ENCODE measurements at places on chromosomes 1 and 21.

GRCh38 chr1:12692967-12693782 lies 22.7 kb upstream of the AADACL3 start:
- DNase-seq: no peak

DNA sequence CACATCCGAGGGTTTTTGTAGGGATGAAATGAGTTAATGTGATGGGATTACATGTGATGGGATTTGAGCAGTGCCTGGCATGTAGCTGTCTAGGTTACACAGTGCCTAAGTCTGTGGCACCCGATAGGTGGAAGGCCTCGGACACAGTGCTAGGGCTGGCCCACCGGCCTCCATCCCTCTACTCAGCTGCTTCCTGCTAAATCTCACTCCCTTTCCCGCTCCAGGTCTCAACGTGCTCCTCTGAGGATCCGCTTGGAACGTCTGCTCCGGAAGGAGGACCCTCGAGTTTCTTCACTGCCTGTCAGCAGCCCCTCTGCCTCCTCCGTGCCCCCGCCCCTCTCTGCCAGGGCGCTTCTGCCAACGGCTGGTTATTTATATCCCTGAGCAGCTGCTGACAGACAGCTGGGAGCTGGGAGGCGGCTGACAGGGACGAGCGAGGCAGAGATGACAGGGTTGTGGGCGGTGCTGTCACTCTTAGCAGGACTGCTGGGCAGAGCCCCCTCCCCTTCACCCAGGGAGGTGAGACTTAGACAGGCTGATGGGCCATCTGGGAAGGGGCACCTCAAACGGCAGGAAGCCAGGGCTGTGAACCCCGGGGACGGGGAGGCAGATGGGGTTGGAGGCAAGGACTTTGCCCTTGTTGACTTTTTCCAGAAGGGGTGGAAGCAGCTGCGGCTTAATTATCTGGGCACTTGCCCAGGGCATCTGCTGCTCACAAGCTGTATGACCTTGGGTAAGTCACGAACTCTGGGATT lies 26.6 kb upstream of the LRRN2 start:
- DNase-seq: no peak

- no peak for DNase-seq
Measured at GRCh38 chr21:35768187-35768586, 292.1 kb downstream of the SETD4 start.

DNA sequence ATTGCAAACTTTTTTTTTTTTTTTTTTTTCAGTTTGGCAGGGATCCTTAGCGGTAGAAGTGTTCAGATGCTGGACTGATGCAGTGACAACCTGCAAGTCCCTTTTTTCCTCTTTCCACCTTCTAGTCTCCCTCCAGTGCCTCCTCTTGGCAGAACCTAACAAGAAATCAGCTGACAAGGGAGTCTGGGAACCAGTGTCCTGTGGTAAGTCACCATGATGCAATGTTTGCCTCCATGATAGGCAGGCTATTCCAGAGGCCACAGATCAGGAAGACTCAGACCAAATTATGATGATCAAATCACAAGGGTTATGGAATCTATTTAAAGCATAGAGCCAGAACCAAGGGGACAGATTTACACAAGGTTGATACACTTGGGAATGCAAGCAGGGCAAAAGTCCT lies 3.0 kb upstream of the CD34 start:
- DNase-seq: no peak

DNA sequence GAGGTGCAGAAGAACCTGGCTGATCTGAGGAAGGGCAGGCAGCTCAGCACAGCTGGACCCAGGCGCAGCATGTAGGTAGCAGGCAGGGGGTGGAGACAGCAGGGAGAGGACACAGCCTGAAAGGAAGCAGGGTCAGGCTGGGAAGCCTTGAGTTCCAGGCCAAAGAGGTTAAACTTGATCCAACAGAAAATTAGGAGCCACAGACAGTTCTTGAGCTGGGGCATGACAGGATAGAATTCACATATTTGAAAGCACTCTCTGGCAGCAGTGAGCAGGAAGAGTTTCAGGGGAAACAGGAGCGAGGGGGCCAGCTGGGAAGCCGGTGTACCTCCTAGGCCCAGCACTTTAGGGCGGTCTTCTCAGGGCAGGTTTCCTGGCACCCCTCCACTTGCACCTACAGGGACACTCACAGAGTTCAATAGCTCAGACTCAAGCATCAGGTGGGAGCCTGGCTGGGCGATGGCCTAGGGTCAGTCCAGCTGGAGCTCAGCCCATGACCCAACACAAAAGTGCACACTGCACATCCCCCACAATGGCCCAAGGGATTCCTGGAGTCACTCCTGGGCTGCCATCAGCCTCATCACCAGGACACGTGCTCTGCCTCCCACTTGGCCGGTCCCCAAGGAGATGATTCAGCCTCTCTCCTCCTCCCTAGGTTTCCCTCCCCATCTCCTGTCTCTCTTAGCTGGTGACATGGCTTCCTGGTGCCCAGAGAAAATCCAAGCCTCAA lies 22.7 kb downstream of the MATN1 start:
- no peak for DNase-seq

DNA sequence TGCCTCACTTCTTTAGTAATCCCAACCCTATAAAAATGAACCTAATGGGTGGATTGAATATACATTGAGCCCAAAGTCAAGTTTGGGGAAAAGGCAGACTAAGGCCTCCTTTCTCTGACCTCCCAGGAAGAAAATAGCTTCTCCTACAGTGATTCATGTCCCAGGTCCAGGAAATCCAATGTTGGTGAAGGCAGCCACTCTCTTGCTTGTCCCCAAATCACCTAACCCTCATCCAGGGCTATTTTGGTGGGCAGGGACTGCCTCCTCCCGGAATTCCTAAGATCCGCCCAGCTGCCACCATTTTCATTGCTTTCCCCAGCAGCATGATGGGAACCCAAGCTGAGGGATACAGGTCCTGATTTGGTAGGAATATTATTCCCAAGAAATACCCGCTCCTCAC lies 8.4 kb downstream of the MYOG start:
- no peak for DNase-seq

- no peak for DNase-seq
Measured at GRCh38 chr1:228379666-228380065, 27.0 kb downstream of the TRIM11 start.

DNA sequence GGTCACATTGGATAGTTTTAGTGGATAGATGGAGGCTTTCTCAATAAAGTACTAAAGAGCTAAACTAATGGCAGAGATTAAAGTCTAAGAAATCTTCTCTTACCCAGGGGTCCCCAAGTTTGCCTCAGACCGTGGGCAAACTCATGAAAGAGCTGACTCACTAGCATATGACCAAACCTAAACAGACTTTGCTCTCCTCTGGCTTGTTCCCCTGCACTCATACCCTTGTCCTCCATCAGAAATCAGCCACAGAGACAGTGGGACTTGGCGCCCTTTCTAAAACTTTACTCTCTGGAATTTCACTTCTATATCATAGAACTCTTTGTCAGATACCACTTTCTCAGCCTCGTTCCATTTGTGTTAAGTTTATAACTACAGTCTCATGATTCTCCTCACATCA lies 17.0 kb upstream of the HSD3B2 start:
- no peak for DNase-seq

DNA sequence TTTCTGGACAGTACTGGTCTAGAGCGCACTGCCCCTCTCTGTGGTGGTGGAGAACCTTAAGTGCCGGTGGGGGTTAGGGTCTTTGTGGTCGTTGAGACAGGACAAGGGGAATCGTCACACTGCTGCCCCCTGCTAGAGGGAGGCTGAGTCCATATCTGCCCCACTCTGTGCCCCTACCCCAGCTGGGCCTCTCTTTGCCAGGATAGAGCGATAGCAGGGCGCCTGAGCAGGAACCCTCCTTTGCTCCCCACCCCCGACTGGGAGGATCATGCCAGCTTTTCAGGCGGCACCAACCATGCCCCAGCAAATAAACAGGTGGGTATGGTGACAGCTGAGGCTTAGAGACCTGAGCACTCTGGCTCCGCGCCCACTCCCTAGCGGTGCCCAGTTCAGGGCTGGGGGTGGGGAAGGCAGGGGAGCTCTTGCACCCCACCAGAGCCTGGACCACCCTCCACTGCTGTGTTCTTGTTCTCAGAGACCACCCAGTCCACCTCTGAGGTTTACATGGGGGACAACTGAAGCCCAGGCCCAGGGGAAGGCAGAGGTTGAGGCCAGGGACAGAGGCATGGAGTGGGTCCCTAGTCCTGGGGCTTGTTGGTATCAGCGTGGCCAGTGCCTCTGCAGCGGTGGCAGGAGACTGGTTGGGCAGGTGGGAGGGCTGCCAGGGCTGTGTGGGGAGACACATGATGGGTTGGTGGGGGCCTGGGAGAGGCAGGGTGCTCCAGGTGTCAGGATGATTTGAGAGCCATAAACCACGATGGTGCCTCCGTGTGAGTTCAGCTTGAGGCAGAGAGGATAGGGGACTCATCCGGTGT lies 1.6 kb downstream of the PADI2 start:
- no peak for DNase-seq

DNA sequence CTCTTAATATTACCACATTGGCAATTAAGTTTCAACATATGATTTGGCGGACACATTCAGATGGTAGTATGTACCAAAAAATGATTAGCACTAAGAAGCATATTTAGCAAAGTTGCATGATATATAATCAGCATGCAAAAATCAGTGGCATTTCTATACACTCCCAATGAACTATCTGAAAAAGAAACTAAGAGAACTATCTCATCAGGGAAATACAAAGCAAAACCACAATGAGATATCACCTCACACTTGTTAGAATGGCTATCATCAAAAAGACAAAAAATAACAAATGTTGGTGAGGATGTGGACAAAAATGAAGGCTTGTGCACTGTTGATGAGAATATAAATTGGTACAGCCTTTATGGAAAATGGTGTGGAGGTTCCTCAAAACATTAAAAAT lies 31.4 kb upstream of the DENND1B start:
- DNase-seq: no peak

DNA sequence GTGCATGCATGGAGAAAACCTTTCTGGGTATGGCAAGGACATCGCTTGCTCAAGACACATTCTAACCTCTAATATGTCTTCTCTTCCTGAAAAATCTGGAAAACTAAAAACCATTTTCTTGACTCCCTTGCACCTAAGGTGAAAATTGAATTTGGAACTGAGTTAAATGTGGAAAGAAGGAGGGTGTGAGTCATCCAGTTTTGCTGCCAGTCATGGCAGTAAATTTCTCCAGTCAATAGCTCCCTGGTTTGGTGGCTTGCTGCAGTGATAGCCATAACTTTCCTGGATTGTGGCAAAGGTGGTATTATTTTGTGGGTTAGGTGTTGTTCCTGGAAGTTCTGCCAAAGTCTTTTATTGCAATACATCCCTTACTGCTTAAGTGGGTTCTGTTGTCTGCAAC lies 2.5 kb downstream of the ZCCHC17 start:
- no peak for DNase-seq

DNA sequence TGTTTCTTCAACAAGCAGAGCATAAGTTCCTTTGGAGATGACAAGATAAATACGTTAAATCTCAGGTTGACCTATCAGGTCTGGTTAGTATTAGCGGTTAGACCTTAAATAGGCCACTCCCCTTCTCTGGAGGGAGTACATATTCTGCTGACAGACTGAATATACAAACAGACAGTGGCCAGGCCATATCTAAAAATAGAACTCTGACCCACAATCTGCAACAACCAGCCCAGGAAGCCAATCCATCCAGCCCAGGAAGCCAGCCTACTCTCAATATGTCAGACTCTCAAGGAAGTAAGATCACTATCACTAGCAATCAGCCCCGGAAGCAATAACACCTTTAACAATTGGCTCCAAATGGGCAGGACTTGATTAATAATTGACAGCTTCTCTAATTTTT lies 6.7 kb downstream of the IL20 start:
- DNase-seq: no peak

- DNase-seq: no peak
Measured at GRCh38 chr1:223738465-223739365, 26.4 kb downstream of the CAPN2 start.

DNA sequence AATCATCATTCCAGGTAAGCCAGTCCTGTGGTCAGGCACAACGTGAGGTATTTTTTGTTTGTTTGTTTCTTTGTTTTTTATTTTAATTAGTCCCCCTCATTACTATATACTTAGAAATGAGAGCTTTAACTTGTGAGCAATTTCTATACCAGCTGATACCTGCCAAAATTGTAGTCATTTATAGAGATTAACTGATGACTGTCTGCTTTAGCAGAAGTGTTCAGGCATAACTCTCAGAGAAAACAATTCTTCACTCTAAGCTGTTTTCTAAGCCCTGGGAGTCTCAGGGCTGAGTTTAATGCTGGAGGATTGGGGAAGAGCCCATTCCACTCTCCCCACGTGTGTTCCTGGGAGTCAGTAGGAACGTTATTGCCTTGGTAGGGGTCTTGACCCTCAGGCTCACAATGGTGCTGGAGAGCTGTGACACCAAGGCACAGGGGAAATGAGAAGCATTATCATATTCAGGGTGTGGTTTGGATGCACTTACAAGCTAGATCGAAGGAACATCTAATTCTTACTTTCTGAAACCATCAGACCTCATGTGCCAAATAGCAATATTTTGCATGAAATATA lies 168.2 kb downstream of the CLIC6 start:
- DNase-seq: no peak

DNA sequence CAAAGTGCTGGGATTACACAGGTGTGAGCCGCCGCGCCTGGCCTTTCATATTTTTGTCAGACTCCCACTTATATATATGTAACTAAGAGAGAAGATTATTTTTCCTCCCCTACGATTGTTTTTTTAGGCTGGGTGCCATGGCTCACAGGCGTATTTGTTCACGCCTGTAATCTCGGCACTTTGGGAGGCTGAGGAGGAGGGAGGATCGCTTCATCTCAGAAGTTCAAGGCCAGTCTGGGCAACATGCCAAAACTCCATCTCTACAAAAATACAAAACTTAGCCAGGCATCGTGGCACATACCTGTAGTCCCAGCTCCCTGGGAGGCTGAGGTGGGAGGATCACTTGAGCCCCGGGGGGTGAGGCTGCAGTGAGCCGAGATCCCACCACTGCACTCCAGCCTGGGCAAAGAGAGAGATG lies 23.9 kb upstream of the ITLN2 start:
- DNase-seq: no peak

DNA sequence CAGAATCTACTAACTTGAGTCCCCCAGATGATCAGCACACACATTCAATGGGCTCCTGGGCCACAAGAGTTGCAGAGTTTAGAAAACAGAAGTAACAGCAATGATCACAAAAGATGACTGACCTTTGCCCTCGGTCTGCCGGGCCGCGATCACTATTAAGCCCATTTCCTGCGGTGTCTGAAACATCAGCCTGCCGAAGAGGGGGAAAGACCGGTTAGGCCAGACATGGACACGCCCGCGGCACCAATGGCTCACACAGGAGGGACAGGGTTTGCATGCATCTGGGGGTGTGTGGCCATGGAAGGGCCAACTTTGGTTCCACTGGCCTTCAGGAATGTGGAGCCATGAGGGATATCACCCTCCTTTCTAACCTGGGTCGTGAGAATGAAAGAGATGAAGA lies 68.2 kb downstream of the SIM2 start:
- no peak for DNase-seq

DNA sequence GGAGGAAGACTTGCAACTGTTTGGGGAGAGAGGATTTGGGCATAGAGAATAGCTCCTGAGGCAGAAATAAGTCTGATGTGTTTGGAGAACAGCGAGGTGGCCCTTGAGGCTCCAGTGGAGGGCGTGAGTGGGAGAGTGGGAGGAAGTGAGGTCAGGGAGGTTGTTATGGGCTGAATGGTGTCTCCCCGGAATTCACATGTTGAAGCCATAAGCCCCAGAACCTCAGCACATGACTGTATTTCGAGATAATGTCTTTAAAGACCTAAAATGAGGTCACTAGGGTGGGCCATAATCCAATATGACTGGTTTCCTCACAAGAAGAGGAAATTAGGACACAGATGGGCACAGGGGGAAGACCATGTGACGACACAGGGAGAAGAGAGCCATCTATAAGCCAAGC lies 17.9 kb upstream of the APP start:
- no peak for DNase-seq

GRCh38 chr21:41361786-41362604 lies at the start of gene MX2:
MX2 (plus strand) TSS chr21:41362027; CDS start chr21:41376907, 14,880 bp downstream.
- DNase-seq: peak; percentile 47

GRCh38 chr1:228848406-228848805 lies 113.1 kb downstream of the RHOU start:
- DNase-seq: no peak

Measured in AG04449 (cell line).